Hair follicular keratinocyte (primary cell): ENCODE measurements at places on chromosomes 6 and 20. TPM values are rescaled to one million over a fixed set of nuclear protein-coding genes. Genes with fewer than 3 reads are reported as not detected.

Gene TBX18
- under 0.01 and 0.11 TPM in 2 replicates for total RNA-seq

Gene C6orf15
- total RNA-seq = 0.16 TPM in 1 of 2 replicates, not detected in the other

Gene RNF39
- total RNA-seq = 2.9 and 7.2 TPM in 2 replicates

Gene CYP24A1
- total RNA-seq = 2.6 and 5.7 TPM in 2 replicates

Gene COL11A2
- total RNA-seq = 0.08 TPM in 1 of 2 replicates, not detected in the other

Gene MCUR1
- 11.7 and 17.9 TPM in 2 replicates for total RNA-seq

Gene EPHA7
- total RNA-seq = not detected in 2 replicates

Gene WFDC12
- total RNA-seq = 0.70 TPM in 1 of 2 replicates, not detected in the other

Gene POM121L2
- total RNA-seq = not detected in 2 replicates
